LHCN-M2 (cell line): ENCODE measurements at places on chromosomes 5 and 9.

DNA sequence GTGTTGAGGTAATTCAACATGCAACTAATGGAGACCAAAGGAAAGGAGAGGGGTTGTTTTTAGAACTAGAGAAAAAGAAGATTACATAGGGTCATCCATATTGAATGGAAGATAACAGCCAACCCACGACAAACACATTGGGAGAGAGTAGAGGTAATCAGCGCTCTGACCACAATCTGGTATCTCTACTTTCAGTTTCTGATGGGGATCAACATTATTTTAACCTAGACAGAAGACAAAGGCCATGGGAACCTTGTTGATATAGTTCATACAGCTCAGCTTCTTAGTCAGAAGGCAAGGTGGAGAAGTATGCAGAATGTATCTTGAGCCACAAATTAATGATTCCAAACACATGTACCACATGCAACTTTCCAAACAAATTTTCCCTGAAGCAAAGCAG, 537.1 kb upstream of the ST8SIA4 start:
- no peak for DNase-seq

GRCh38 chr5:138870611-138871010, 4.5 kb downstream of the LRRTM2 start:
- peak; percentile 18 for DNase-seq

GRCh38 chr9:118395415-118395814, 691.2 kb downstream of the TLR4 start:
- DNase-seq: peak; percentile 4

GRCh38 chr5:135615171-135615570, 36.4 kb upstream of the CXCL14 start:
- no peak for DNase-seq

DNA sequence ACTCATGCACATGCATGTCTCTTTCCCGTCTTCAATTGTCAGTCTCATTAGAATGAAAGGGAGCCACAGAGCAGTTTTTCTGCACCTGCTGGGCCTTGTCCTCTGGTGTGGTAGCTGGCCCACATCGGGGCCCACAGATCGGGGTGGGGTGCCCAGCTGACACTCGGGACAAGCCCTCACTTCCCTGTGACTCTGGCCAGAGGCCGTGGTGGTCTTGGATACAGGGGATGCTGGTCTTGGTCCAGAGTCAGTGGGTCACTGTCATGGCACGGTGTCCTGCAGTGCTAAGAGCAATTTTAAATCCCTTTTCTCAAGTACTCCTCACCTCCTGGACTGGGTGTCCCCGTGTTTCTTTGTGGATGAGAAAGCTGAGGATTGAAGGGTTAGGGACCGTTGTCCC, 193.2 kb downstream of the CACNA1B start:
- DNase-seq: no peak

DNA sequence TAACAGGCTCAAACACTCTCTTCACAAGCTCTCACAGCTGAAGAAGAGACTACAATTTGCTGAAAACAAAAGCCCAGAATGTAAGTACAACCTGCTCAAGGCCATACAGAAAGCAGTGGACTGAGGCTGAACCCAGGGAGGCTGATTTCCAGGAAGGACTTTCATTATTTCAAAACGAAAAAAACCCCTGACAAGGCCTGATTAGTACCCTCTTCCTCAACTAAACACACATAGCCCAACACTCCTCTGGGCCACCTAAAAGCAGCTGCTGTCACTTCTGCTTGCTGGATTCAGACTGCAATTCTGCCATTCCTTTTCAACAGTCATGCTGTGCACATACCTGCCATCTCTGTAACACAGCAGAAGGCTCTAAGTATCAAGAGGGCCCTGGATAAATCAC, 18.2 kb downstream of the NRG2 start:
- no peak for DNase-seq

DNA sequence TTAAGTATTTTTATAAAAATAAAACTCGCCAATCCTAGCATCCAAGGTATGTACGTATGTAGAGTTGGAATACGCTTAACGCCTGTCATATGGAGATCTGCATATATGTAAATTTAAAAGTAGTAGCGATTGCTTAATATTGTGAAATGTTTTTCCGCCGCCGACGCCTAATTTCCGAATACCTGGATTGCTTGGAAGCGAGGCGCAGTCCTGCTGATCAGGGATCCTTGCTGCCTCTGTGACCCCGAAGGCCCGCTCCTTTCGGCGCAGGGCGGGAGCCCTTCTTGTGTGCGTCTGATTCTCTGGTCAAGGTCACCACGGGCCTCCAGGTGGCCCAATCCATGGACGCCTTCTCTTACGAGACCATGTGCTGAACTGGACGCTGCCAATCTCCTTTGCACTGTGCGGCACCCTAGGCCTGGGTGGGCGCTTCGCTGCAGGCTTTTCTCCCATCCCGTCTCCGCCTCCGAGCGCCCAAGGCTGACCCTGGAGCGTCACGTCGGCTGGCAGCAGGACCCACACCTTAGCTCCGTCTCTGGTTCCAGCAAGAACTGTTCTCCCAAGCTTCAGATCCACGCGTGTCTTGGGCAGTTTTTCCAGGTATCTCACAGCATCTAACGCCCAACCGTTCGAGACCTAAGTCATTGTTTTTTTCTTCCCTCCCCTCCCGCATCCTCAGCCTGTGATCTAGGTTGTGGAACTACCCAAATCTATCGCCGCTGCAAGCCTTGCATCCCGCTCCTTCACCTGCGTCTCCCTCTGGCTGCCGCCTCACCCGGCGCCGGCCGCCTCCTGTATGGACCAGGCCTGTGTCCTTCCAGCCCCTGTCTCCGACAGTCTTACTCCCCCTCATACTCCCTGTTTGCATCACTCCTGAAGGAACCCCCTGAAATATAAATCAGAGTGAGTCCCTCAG, 3.6 kb upstream of the TRIM41 start:
- DNase-seq: no peak

DNA sequence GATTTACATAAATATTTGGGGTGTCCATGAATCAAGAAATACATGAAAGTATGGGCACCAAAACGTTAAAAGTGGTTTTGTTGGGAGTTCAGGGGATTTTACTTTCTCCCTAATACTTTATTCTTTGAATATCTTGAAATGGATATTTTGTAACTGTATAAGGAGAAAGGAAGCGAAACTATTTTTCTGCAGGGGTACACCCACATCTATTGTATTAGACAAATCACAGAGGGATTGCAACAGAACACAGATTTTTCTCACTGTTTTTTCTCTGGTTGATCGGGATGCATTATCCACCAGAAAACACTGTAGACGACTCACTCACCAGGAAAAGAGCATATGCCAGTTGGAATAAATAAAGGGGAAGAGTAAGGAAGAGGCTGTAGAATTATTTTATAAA, 1.2 kb upstream of the RABGAP1 start:
- DNase-seq: no peak

DNA sequence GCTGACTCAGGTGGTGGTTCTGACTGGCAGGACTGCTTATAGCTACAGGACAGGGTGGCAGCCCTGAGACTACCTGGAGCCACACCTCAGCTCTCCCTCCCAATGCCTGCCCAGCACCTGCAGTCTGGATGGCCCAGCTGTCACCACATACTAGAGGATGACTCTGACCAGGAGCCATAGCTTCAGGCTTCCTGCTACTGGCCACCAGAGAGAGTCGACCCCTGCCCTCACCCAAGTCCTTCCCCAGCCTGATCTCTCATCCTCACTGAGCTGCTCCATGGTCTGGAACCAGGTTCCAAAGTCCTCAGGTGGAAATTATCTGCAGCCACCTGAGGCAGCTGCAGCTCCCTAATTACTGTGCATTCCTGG, 25.6 kb upstream of the TDRD7 start:
- DNase-seq: no peak

GRCh38 chr9:129014608-129015007, 13.5 kb downstream of the SH3GLB2 start:
- DNase-seq: no peak
